ENCODE measurements at places on chromosomes 3 and 15. TPM values are rescaled to one million over a fixed set of nuclear protein-coding genes. Genes with fewer than 3 reads are reported as not detected.

Gene CPN2
- total RNA-seq = 0.14 TPM

Gene IL12A
- 3.4 TPM for total RNA-seq

Gene DNAH12
- total RNA-seq = not detected

Gene DHX36
- 28.5 TPM for total RNA-seq

Gene RLBP1
- not detected for total RNA-seq

Gene ASB14
- not detected for total RNA-seq

Gene SETD2
- 55.4 TPM for total RNA-seq

Gene FSD2
- total RNA-seq = not detected
